ENCODE measurements at places on chromosomes 1 and 21.
A peak's percentile ranks its signal among the peaks of the same experiment; 100 is the strongest.

DNA sequence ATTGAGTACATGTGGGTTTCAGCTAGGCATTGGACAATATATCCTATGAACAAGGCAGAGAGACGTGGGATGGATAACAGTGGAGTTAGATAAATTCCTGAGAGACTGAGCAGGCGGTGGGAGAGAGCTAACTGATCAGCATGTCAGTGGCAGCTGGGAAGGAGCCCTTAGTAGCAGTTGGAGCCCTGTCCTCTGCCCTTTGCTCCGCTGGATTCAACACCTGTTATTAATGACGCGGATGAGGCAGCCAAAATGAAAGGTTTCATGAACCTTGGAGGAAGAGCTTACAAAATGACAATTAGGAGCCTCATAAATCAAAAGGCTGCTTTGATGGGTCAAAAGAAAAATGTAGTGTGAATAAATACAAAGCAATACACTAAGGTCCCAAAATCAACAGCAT lies 16.1 kb downstream of the UBIAD1 start:
- DNase-seq, result no peak

- DNase-seq, result peak; percentile 10
These were observed 80.9 kb downstream of the COLGALT2 start for GRCh38 chr1:183956559-183957188.

DNA sequence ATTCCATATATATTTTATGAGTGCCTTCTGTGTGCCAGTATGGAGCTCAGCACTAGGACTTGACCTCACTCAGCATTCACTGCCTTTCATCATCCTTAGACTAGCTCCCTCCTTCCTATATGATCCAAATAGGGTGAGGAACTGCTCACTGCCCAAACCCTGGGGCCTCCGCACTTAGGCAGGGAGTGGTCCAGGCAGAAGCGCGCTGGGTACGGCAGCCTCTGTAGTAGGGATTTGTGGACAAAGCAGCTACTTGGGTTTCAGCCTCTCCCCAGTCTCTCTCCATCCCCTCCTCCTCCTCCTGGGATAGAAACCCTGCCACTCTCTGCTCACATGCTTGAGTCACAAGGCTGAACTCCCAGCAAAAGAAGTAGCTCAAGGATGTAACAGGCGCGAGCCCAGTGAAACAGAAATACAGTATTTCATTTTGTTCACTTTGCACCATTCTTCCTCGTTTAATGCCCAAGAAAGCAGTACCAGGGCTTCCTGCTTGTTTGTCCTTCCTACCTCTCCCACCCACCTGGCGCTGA lies 32.9 kb downstream of the PLEKHA6 start:
- DNase-seq, result no peak

- peak; percentile 30 for DNase-seq
These were observed 15.8 kb upstream of the TNFRSF8 start for GRCh38 chr1:12047120-12047876.

DNA sequence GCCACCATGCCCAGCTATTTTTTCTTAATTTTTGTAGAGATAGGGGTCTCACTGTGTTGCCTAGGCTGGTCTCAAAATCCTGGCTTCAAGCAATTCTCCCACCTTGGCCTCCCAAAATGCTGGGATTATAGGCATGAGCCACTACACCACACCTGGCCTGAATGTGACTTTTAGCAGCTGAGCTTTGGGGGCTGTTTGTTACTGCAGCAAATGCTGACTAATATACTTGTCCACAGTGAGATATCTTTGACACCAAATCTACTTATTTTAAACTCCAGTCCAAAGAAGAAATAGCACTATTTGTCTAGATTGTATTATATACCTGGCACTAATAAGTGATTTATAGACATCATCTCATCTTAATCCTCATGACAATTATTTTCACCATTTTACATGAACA lies 30.5 kb downstream of the LRRC52 start:
- no peak for DNase-seq

- DNase-seq, result no peak
These were observed 28.6 kb downstream of the ZNF644 start for GRCh38 chr1:90993245-90993644.

DNA sequence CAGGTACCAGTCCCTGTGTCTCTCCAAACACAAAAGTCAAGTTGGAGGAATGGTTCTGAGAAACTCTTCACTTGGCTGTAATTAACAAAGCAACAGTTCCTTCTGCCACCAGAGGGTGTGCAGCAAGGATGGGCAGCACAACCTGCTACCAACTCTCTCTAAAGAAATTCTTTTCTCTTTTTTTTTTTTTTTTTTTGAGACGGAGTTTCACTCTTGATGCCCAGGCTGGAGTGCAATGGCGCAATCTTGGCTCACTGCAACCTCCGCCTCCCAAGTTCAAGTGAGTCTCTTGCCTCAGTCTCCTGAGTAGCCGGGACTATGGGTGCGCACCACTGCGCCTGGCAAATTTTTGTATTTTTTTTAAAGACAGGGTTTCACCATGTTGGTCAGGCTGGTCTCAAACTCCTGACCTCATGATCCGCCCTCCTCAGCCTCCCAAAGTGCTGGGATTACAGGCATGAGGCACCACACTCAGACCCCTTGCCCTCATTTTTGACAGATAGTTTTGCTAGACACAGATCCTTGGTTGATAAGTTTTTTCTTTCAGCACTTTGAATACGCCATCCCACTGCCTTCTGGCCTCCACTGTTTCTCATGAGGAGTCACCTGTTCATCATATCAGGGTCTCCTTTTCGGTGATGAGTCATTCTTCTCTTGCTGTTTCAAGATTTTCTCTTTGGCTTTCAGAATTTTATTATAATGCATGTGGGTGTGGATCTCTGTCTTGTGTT lies 12.1 kb upstream of the DEGS1 start:
- DNase-seq, result no peak

Data from stimulated activated CD8-positive, alpha-beta memory T cell treated with anti-CD3 and anti-CD28 coated beads, Interleukin-7, amount 100 ng/mL, for 24 hours (primary cell).